ENCODE measurements at places on chromosomes 6 and 20.

- no peak for DNase-seq
Observed at GRCh38 chr6:44229376-44230033, 6.1 kb downstream of the SLC29A1 start.

DNA sequence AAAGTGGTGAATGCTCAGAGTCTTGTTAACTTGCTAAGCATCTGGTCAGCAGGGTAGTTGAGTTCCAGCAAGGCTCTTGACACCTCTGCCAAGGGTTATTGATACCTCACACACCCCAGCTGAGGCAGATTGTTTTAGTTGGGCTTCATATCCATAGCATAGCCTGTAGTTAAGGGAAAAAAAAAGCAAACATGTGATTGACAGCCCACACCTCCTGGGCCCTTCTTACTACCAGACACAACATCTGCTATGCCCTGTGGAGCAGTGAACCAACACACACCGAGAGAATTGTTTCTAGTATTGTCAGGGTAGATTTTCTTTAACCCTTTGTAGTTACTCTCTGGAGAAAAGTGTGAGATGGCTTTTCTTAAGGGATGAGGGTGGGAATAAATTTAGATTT, 697.0 kb upstream of the POU3F2 start:
- no peak for DNase-seq

DNA sequence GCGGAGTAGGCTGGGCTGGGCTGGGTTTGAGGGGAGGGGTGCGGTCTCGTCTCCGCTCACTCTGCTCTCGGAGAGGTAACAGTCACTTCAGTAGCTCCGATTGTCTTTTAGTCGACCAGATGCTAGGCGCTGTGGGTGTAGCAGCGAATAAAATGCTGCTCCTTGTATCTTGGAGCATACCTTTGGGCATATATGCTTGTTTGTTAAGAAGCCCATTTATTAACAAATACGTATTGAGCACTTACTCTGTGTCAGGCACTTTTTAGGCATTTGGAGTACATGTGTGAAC, 545 bp downstream of the ACTR5 start:
- no peak for DNase-seq

DNA sequence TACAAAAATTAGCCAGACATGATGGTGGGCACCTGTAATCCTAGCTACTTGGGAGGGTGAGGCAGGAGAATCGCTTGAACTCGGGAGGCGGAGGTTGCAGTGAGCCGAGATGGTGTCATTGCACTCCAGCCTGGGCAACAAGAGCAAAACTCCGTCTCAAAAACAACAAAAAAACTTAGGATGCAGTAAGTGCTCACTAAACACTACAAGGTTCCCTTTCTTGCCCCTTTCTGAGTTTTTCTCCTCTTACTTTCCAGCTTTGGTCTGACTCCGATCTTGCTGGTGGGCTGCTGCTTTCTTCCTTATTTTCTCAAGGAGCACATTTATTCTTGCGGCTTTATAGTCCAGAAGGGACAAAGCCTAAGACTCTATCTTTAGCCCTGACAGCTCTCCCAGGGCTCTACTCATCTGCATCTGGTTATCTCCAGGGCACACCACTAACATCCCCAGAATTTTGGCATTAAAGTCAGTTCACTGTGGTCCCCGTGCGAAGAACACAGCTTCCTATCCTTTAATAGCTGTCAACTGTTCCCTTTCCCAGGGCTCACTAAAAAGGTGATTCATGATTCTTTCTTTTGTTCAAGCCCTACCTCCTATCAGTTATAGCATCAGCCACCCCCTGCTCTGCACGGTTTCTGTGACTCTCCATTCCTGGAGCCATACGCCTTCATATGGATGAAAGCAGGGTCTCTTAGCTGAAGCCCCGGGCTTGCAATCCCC, 17.1 kb upstream of the RPN2 start:
- DNase-seq = no peak

DNA sequence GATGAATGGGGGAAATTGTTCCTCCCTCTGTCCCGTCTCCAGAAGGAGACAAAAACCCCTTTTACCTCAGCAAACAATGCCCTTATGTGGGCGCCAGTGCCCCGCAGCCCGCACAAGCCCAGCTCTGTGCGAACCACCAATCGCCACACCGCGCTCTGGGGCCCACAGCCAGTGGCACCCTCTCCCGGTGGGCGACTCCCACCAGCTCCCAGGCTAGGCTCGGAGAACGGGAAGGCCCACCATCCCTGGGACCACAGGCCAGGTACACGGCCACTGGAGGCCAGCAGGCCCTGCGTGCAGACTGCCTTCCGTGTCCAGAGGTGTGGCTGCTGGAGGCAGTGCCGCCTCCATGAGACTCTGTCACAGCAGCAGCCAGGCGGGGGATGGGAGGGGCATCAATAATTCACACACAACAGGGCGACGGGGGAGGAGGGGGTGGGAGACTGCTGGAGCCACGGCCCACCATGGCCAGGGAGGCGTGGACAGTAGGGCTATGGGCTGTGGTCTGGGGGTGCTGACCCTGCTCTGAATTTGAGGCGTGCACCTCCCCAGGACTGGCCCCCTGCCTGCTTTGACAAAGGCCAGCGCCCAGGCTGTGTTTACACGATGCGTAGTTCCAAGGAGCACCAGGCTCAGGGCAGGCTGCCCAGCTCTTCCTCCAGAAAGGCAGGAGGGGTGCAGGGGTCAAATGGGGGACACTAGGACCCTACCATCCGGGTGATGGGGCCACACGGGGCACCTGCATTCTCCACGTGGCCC, 105.7 kb downstream of the ASXL1 start:
- DNase-seq = peak; percentile 93

DNA sequence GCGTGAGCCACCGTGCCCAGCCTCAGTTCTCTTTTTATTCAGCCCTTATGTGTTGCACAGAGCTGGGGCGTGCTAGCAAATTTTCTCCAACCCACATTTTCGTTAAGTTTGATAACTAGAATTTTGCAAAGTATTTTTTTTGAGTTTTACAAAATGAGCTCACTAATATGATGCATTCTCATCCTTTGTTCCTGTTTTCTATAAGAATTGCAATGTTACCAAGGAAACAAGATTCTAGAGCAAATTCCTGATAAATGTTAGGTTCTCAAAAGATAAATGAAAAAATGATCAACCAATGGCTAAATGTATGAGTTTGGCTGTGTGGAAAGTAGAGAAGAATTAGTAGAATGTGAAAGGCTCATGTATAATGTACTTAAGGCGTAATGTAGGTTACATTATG, 529.8 kb downstream of the MAFB start:
- DNase-seq = no peak

- no peak for DNase-seq
Observed at GRCh38 chr6:151196555-151196954, 43.2 kb upstream of the AKAP12 start.

DNA sequence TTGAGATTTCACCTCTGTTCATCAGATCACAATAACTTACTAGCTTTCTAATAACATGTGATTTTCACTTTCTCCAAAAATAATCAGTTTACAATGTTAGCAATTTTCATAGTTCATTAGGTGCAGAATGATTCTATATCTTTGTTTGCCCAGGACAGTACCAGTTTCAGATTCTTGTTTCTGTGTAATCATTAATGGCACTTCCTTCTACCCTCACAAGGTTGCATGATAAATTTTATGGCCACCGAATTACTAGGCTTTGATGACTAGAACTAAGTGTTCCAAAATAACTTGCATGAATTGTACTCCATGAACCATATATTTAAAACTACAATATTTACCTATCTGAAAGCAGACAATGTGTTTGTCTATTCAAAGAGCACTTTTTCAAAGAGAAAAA, 442.3 kb downstream of the EPHA7 start:
- no peak for DNase-seq

- DNase-seq = no peak
Observed at GRCh38 chr6:116287689-116288282, 8.1 kb upstream of the TSPYL1 start.

GRCh38 chr6:43738267-43738676, 31.7 kb upstream of the VEGFA start:
- no peak for DNase-seq

DNA sequence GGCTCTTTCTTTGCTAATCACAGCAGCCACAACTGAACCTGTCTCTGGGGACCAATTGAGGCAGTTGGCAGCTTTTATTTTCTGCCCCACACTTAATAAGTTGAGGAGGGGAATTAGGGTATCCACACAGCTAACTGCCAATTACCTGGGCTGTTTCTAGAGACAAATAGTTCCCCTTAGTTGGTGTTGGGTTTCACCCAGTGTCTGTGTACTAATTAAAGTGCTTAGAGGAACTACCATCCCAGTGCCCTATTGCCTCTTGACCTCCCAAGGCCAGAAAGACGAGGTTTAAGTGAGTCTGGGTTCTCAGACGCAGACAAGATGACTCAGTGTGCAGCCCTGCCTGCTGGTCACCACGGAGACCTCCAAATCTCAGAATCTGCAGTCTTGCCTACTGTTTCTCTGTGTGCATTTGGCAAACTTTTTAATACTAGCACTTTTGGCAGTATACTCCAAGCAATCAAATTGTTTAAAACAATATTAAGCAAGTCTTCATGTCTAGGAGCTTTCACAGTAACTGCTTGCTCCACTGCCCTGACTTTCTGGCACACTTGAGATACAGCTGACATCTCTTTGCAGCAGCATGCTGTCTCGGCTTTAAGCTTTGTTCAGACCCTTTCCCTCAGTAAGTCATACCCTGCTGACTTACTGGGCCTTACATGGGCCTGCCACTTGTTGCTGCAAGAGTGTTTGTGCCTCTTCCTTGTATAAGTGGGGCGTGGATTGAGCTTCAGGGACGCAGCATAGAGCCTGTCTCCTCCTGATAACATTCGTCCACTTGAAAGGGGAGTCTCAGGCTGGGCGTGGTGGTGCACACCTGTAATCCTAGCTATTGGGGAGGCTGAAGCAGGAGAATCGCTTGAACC, 31.9 kb downstream of the STK35 start:
- no peak for DNase-seq

GRCh38 chr20:63471002-63471716, 1.3 kb downstream of the KCNQ2 start:
- DNase-seq = no peak

DNA sequence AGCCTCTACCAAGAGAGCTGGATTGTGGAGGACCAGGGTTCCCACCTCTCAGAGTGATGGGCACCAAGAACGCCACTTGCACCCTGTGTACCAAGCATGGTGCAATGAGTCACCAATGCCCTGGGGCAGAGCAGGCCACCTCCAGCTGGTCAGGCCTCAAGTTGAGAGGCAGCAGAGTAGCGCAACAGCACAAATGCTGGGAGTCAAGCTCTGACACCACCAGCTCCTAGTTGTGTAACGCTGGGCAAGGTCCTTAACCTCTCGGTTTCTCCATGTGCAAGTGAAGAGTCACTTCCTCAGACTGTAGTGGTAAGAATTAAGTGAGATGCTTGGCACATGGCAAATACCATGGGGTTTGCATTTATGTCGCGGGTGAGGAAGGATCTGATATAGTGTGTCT, 25.6 kb downstream of the GFOD1 start:
- no peak for DNase-seq

- DNase-seq = no peak
Observed at GRCh38 chr6:149033454-149033853, 284.1 kb upstream of the TAB2 start.

- DNase-seq = no peak
Observed at GRCh38 chr6:149001422-149001821, 254.6 kb downstream of the UST start.

GRCh38 chr20:4304601-4305000, 289.2 kb upstream of the RNF24 start:
- peak; percentile 8 for DNase-seq

GRCh38 chr6:3263096-3263495, 4.3 kb downstream of the PSMG4 start:
- DNase-seq = no peak

DNA sequence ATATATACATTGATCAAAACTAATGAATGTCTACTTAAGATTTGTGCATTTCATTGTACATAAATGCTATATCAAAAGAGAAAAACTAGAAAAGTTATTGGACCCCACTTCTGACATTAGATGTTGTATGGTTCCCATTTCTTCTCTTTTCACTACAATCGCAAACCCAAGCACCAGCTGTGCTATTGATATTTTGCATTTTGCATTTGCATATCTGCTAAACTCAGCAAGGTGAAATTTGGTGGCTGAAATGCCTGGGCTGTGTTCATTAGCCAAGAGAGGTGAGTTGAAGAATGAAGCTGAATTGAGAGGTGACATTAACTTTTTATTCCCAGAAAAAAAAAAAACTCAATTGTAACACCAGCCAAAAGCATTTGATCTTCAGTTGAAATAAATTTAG, 232.1 kb upstream of the TENT5A start:
- DNase-seq = no peak

DNA sequence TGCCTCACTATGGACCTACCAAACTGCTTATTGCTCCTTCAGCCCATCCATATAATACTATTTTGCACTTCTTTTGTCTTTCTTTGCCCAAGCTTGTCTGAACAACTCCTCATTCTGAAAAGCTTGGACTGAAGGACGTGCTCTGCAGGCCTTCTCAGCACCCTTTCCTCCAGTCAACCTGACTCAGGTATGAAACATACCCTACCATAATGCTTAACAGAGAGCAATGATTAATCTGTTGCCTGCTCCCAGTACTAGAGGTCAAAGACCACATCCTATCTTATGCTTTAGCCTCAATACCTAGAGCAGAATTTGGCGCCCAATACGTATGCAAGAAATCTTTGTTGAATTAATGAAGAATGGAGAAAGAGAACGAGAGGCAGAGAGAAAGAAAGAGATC, 55.2 kb downstream of the ATXN1 start:
- no peak for DNase-seq

DNA sequence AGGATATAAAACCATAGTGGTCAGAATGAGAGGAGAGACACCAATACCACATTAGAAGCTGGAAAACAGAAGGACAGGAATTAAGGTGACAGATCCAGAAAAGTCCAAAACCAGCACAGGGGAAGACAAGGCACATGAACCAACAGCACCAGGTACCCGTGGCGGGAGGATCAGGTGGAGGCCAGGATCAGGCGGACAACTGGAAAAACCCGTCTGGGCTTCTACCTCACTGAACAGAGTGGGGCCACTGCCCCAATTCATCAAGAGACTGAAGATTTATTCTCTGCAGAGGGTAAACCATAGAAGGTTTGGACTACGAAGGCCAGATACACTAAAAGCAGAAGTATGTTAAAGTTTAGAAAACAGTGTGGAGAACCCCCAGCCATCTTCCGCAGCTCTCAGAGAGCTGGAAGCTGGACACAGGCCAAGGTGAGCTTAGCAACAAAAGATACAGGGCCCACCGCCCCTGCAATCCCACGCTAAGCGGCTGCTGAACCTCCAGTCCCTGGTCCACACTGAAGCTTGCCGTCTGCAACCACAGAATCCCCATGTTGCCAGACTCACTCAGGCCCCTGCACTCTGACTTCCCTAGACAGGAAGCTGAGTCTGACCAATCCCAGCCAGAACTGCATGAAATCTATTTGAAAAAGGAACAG, 29.9 kb downstream of the ABHD12 start:
- DNase-seq = no peak

DNA sequence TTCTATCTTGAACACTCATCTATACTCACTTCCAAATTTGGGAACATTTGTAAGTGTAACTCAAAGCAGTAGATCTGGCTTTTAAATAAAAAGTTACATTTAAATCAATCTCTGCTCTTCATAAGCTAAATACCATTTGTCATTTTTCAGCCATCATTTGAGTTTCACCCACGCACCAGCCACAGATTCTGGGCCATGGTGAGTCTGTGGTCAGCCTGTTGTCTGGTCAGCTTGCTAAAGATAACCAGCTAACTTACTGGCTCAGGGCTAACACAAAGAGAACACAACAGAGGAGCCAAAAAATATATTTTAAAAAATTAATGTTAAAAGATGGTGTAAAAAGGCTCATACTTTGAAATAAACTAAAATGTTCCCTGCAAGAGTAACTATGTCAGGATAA, 181.3 kb downstream of the KIF6 start:
- DNase-seq = no peak
